NAMALWA (cell line): ENCODE measurements at places on chromosomes 1 and 21.

DNA sequence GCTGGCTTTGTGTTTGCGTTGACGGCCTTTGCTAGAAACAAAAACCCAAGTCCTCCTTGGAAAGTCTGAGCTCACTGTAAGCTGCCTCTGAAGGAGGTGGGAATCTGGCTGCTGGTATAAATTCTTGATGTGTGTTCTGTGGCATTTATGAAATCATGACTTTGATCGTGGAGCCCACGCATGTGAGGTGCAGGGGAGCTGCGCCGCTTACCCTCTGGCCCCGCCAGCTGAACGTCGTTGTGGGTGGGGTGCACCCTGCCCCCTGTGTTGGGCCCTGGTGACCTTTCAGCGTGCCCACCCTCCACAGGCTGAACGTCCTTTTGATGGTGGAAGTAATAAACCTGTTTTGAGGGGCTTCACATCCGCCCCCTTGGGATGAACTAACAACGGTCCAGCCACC is 21.2 kb upstream of the DIP2A start:
- no peak for DNase-seq

- DNase-seq: no peak
Measured at GRCh38 chr1:78267513-78268218, 221.9 kb downstream of the GIPC2 start.

DNA sequence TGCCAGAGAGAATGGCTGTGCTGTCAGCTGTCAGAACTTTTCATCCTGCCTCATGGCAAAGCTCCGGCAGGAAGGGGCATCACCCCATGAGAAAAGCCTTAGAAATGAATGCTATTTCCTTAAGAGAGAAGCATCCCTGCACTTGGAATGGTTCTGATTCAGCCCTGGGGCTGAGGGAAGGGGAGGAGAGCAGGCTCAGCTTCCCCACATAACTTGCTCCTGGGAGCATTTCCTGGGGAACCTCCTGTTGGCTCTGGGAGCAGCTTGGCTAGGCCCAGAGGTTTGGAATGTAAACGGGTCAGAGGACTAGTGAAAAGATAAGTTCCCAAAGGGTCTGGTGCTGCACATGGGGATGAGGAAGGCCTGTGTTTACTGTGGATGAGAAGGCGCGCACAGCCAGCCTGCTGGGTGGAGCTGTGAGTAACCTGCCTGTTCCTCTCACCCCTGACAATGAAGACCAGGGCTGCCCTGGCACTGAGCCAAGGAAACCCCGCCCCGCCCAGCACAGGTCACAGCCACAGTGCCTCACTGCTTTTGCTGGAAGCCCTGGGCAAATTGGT is 5.0 kb downstream of the PRELP start:
- peak; percentile 79 for DNase-seq

DNA sequence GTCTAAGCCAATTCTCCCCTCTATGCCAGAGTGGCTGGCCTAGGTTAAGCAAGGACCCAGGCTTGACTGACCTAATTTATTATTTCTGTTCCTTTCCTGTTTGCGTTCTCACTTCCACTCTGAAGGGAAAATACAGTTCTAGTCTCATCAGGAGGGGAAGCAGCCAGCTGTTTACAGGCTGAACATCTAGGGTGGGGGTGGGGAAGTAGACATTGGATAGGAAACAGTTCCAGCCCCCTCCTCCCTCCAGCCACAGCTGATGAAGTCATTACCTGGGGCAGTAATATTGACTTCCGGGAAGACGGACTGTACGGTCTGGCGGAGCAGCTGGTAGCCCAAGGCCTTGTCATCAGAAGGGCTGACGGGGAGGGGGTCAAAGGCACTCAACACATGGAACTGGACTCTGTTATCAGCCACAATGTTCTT is 17.6 kb downstream of the PM20D1 start:
- peak; percentile 18 for DNase-seq

GRCh38 chr1:246583056-246583440 is 16.8 kb downstream of the CNST start:
- no peak for DNase-seq

- DNase-seq: no peak
Measured at GRCh38 chr1:215539803-215540570, 27.1 kb upstream of the KCTD3 start.

DNA sequence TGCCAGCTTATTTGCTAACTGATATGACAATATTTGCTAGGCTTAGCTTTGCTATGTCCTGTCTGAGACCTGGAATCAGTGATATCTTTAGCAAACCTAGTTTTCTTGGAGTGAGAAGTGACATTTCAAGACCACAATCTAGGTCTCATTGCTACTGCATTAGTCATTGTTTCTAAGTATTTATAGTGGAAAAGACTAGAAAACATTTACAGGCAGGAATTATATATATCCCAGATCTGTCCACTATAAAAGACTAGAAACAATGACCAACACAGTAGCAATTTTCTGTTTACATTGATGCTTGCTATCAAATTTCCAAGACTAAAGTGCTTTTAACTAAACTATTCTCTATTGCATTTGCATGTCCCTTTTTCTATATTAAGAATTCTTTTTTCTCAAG is 5.0 kb upstream of the RGS18 start:
- no peak for DNase-seq

GRCh38 chr1:186482661-186483255 is 21.8 kb upstream of the PDC start:
- peak; percentile 81 for DNase-seq

- DNase-seq: no peak
Measured at GRCh38 chr1:60343736-60344135, 270.2 kb upstream of the C1orf87 start.

- DNase-seq: no peak
Measured at GRCh38 chr1:18921516-18922251, 19.3 kb upstream of the ALDH4A1 start.

DNA sequence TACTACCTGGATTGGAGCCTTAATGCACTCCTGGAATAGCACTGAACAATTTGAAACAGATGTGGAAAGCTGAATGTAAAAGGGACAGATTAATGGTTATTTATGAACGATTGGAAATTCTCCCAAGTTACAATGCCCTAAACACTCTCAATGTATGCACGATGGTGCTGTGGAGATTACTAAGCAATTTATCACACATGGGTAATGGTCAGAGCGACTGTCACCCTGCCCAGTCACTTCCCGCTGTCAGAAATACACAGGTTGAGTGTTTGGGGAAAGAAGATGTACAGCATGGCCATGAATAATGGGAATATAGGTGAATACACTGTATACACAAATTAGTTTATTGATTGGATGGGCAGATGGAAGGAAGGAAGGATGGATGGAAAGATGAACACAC is 342.4 kb downstream of the VAV3 start:
- no peak for DNase-seq

GRCh38 chr1:227174164-227174563 is 144.1 kb downstream of the CDC42BPA start:
- DNase-seq: no peak

- DNase-seq: no peak
Measured at GRCh38 chr1:65630855-65631254, 161.8 kb upstream of the PDE4B start.

DNA sequence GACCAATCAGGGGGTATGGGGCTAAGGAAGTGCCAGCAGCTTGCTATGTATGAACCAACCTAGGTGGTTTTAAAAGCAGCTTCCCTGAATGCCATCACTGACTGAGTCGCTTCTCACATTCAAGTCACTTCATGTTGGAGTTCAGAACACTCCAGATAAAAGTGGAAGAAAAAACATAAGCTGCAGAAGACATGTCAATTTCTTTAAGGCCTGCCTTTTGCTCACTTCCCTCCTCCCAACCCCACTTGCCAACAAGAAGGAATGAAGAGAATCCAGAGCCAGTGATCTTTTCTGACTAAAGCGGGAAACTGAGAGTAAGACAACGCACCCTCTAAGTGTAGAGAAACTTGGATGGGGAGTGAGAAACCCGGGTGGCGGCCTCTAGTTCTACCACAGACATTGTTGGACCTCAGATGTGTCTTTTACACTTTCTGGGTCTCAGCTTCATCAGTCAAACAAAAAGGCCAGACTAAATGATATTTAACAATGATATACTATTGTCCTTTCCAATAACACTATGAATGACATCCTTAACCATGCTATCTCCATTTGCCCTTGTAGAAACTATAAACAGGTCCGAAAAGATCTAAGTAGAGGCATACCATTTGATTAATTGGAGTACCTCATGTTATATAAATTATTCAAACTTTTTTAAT is 54.1 kb downstream of the LUZP1 start:
- DNase-seq: no peak

DNA sequence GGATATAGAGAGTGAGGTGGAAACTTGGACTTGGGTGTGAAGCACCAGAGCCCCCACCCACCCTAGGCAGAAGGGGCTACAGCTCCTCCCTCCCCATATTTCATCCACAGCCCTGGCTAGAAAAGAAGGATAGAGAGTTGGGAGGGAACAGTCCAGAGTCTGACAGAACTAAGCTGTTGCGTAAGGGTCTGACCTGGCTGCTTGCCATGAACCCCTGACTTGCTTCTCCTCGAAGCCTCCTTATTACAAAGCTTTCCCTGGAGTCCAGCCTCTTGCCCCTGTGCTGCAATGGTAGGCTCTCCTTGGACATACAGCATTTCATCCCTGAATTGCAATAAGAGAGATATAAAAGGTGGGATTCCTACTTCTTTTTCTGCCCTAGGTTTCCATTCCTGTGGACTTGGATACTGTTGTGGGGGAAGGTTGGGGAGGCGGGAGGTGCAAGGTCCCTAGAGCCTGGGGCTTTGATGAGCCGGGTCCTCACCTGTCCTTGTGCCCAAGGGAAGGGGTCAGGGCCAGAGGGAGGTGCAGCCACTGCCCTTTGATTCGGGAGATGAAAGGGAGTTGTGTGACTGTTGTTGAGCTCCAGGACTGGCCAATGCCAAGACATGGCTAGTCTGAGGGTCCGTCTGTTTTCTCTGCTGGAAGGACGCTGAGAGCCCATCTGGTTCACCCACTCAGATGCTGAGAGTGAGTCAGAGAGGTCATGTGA is 2.7 kb downstream of the RHBG start:
- no peak for DNase-seq

DNA sequence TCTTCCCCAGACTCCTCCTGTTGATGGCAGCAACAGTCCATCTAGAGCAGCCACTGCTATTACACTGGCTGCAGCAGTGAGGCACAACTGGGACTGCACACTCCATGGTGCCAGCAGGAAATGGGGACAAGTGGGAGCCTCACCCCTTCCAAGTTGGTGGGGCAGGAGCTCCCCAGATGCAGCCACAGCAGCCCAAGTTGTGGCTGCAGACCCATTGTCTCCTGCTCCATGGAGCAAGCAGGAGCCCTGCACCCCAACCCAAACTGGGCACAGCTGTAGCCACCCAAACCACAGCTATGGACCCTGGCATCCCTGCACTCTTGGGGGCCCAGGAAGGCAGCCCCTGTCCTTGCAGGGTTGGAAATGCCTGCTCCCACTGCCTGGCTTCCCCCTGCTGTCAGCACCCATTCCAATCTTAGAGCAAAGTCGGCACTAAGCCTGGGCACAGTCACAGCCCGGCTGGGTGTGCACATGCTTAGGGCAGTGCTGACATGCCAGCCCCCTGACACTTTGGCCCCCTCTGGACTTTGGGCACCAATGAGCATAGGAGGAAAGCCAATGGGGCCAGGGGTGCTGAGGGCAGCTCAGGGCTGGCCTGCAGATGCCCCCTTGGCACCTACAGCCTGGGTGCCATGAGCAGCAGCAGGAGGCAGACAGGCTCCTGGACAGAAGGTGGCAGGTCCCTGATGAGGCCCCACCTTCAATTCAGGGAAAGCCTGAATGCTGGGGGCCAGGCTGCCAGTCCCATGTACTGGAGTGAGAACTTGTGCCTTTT is 44.0 kb downstream of the MATN1 start:
- DNase-seq: no peak

- DNase-seq: no peak
Measured at GRCh38 chr1:34697818-34698217, 57.0 kb upstream of the GJB5 start.

GRCh38 chr1:62407398-62408009 is 29.3 kb upstream of the USP1 start:
- peak; percentile 74 for DNase-seq

GRCh38 chr1:7517611-7518330 is 253.3 kb upstream of the VAMP3 start:
- no peak for DNase-seq

DNA sequence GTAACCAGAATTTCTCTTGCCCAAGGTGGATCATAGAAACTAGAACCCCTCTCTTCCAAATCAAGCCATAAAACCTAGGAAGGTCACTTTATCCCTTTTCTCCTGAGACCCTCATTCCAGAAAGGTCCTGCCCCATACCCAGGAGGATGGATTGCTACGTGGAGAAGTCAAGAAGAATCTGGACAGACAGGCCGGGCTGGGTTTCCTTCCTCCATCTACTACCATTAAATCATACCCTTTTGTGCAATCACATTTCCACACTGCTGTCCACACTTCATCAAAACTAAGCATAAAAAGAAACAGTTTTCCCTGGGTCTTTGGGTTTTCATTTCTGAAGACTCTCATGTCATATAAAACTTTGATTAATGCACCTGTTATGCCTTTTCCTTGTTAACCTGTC is 65.4 kb downstream of the C21orf91 start:
- DNase-seq: no peak

DNA sequence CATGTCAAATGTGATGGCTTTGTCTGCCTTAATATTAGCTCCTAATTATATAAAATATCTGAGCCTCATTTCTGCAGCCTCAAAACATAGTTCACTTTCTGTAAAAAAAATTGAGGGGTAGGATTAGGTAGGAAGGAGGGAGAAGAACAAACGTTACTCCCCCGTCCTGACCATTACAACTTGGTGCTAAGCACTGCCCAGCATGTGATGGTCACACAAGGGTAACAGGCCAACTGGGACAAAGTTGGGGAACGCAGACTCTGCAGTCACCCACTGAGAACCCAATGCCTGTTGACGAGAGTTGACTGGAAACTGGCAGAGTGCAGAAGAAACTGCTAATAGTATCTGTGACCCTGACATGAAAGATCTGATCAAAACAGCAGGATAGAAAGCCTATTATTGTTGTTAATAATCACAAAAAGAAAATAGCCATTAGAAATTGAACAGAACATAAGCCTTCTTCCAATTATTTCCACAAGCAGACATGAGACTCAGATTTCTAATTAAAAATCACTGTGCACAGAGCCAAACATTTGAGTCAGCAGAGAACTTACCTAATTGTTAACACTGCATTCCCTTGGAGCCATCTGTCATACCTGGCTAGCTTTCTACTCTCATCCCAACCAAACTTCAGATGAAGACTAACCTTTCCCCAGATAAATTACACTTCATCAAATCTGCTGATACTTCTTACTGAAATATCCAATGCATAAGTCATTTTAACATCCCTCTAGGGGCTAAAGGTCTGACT is 5.5 kb downstream of the SORT1 start:
- DNase-seq: no peak

DNA sequence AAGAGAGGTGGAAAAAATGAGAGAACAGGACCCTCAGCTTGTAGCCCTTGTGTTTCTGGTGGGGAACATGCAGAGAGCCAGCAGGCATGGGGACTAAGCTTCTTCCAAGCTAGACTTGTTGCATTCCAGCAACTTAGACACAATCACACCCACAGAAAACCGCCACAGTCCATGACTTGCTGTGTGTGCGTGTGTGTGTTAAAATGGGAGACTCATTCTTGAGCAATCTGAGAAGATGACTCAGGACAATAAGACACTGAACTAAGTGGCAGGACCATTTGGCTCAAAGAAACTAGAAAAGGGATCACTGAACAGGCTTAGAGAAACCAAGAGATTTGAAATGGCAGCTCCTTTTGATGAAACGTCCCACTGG is 78.0 kb downstream of the HLX start:
- DNase-seq: no peak
